ENCODE measurements at places on chromosomes 1 and 21.

DNA sequence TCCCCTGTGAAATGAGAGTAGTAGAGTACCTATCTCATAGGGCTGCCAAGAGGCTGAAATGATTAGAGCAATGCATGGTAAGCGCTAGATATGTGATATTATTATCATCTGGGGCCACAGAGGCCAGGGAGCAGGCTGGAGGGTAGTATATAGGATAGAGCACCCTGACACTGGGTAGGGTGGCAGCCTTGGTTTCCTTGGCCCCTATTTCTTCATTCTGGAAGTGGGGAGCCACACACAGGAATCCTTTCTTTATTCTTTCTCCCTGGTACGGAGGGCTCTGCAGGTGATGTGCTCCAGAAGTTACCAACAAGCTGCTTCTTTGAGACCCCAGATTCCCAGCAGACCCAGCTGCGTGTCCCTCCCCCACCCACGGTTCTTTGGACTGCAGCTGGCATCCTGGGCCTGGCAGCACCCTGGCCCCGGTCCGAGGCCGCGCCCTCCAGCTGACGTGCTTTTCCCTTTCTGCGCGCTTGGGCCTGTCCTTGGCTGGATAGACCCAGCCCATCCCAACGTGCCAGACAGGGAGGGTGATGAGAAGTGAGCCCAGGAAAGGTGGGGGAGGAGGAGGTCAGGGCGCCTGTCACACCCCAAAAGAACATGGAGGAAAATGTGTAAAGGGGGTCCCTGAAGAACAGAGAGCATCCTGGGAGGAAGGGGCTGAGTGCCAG, 18.2 kb downstream of the INAVA start:
- no peak for DNase-seq

GRCh38 chr1:247110627-247111258, 6.6 kb upstream of the ZNF669 start:
- DNase-seq = no peak

DNA sequence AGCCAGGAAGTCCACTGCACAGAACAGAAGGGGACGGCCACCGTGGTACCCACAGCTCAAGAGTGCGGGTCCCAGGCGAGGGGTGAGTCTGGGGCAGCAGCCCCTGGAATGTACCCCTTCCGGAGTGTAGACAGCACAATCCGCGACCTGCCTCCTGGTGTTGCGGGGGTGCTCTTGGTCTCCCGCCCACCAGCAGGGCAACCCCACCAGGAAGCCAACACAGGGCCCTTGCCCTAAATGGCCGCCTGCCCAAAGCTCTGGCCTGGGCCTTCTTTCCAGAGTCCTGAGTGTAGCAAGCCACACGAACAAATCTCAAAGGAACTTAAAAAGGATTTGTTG, 1.1 kb upstream of the SLC19A1 start:
- DNase-seq = no peak

- no peak for DNase-seq
Observed at GRCh38 chr21:38950435-38951094, 144.8 kb downstream of the ETS2 start.

DNA sequence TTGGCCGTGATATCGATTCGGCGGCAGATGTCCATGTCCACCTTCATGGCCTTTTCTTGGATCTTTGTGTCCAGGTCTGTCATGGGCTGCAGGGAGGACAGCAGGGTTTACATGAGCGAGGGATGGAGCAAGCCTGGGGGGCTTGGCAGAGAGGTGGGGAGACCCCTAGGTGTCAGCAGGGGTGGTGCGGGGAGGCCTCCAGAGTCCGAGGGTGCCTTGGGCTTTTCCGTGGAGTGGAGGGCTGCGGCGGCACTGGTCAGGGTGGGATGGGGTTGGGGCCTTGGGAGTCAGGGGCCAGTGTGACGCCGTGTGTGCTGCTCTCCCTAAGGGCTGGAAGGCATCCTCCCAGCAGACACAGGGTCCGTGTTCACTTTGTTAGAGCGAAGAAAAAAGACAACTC, 16.1 kb upstream of the ALDH4A1 start:
- no peak for DNase-seq

- no peak for DNase-seq
Observed at GRCh38 chr21:45470773-45471524, 66.0 kb downstream of the COL18A1 start.

DNA sequence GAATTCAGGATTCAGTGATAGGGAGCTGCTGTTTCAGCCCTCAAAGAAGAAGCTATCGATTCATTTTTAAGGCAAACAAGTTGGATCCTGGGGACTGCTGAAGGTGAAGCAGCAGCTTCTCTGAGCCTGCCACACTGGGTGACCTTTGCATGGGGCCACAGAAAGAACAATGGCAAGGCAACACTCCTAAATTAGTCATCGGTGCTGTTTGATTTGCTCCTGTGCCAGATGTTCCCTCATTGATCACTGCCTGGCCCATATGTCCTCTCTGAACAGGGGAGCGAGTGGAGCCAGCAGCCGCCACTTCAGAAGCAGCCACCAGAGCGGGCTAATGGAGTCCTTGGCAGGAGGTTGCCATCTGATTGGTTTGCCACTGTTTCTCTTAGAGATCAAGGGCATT, 391.5 kb downstream of the NTNG1 start:
- DNase-seq = no peak

DNA sequence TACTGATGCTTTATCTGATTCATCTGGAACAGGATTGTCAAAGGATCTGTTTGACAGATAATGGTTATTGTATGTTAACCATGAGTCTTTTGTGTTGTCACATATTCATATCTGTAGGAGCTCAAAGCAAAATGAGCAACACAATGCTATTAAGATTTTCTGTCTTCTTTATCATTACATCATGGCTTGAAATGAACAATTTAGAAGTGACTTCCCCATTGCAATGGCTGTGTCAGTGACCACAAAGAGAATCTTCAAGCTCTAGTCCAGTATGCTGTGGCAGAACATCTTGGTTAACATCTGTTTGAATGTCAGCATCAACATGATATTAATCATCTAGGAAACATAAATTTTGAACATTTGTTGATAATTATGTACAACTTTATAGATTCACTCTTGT, 1148.5 kb downstream of the PLA2G4A start:
- no peak for DNase-seq

Measured in NCI-H526 treated with DMSO at 0.1 percent for 48 hours (cell line).